Fibroblast of gingiva (primary cell): ENCODE measurements at places on chromosomes 7 and 10.

GRCh38 chr10:113320211-113320610 lies 232.6 kb upstream of the HABP2 start:
- DNase-seq, result no peak

- no peak for DNase-seq
Observed at GRCh38 chr7:68063171-68063570, 1066.5 kb downstream of the TYW1 start.

GRCh38 chr10:88315755-88316154 lies 267.4 kb downstream of the RNLS start:
- DNase-seq, result no peak

DNA sequence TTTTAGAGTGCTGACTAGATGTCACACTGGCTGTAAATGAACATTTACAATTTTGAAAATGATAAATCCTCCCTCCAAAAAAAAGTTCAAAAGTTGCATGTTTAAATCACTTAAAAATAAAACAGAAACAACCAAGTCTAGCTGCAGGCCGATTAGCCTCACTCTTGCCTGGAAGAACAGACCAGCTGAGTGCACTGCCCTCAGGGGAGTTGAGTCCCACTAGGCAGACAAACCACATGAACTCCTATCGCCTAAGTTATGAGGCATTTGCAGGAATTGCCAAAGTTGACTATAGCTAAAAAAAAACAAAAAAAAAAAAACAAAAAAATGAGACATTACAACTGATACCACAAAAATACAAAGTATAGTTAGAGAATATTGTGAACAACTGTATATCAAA lies 510.0 kb downstream of the ANKRD7 start:
- DNase-seq, result peak; percentile 5

GRCh38 chr10:62308101-62308500 lies 39.5 kb upstream of the RTKN2 start:
- no peak for DNase-seq

DNA sequence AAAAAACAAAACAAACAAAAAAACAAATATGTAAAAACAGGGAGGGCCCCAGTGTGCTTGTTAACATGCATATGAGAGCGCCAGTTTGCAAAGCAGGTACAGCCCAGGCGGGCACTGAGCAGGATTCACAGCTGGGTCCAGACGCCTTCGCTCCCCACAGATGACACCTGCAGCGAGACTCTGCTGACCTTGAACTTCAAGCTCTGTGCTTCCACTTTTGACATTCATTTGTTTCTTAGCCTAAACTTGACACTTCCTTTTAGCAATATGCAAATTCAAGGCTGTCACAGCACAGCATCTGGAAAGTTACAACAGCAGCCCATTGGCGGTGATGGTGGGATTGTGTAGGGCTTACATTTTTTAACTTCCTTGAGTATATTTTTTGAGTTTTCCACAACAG lies 88.8 kb upstream of the TNS3 start:
- DNase-seq, result no peak
